Activated CD4-positive, alpha-beta T cell treated with anti-CD3 and anti-CD28 coated beads, Interleukin-2, amount 10 ng/mL, durations not matched to agents 7 days and 5 days (primary cell): ENCODE measurements at places on chromosomes 3 and 15. TPM values are rescaled to one million over a fixed set of nuclear protein-coding genes. Genes with fewer than 3 reads are reported as not detected.

Gene SYNPR
- not detected for total RNA-seq

Gene SERPINI2
- not detected for total RNA-seq

Gene PDZRN3
- total RNA-seq, result not detected

Gene ERICH6
- total RNA-seq, result 0.81 TPM

Gene PLSCR4
- 0.12 TPM for total RNA-seq

DNA sequence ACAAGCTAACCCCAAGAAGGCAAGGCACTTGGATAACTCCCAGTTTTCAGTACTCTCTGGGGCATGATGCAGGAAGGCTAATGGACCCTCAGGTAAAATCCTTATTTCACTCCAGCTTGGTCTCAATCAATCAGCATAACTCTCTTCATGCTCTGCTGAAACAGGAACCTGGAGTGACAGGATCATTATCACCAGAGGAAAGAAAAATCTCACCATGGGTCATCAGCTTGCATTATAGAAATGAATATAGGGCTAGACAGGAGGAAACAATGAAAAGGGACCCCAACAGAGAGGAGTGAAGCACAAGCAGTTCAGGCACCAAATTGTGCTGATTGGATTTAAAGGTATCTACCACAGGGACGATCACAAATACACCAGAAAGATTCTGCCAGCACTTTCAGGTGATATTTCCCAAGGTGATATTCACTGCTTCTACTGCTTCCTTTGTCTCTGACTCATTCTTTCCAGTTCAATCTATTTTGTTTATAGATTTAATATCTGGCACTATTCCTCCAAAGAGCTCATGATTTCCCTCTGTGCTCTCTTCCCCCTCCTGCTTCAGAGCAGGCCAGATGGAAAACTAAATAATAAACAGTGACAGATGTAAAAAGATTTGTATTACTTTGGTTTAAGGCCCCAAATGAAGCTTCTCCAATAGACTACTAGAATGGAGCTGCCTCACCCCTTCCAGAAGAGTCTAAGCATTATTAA is 22.9 kb upstream of the THUMPD3 start:
- H3K27me3 ChIP-seq, result peaks cover 4% of the 10 kb centered on the region
- H3K4me1 ChIP-seq, result no peaks in the 10 kb centered on the region
- no peak for DNase-seq
- no peak overlapping the region for H3K27ac ChIP-seq

GRCh38 chr3:71582612-71583565 is 639 bp downstream of the FOXP1 start:
- H3K4me3 ChIP-seq, result peak overlapping the region; percentile 83
- peak; percentile 58 for DNase-seq
- H3K36me3 ChIP-seq, result peaks cover 6% of the 10 kb centered on the region
- peaks cover 47% of the 10 kb centered on the region for H3K4me1 ChIP-seq
- peak overlapping the region; percentile 89 for H3K27ac ChIP-seq
- peaks cover 21% of the 10 kb centered on the region for H3K27me3 ChIP-seq

DNA sequence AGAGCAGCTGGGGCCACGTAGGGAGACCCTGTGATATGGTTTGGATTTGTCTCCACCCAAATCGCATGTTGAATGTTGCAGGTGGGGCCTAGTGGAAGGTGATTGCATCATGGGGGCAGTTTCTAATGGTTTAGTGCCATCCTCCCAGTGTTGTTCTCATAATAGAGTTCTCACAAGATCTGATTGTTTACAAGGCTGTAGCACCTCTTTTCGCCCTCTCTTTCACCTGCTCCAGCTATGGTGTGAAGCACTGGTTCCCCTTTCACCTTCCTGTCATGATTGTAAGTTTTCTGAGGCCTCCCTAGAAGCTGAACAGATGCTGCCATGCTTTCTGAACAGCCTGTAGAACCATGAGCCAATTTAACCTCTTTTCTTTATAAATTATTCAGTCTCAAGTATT is 198.9 kb upstream of the CBLB start:
- H3K36me3 ChIP-seq, result peaks cover 5% of the 10 kb centered on the region
- no peak for DNase-seq

DNA sequence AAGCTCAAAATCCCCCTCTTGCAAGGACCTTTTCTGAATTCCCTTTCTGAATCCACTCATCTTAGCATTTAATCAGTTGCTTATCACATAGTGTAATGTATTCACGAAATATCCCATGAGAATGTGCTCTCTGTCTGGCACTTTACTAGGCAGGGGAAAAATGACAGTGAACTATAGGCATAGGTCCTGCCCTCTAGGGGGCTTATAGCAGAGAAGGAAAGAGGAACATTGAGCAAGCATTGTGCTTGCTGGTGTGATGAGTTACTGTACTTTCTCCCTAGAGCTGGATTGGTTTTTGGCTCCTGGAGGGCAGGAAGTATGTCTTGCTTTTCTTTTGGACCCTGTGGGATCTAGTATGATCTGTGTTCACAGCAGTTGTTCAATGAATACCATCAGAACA is 26.5 kb downstream of the DUOX2 start:
- no peaks in the 10 kb centered on the region for H3K4me1 ChIP-seq
- DNase-seq, result no peak
- H3K4me3 ChIP-seq, result no peak overlapping the region
- peaks cover 41% of the 10 kb centered on the region for H3K27me3 ChIP-seq
- no peak overlapping the region for H3K27ac ChIP-seq
- H3K36me3 ChIP-seq, result no peaks in the 10 kb centered on the region

GRCh38 chr3:69871251-69871650 is 128.3 kb upstream of the SAMMSON start:
- H3K27me3 ChIP-seq, result no peaks in the 10 kb centered on the region
- no peaks in the 10 kb centered on the region for H3K36me3 ChIP-seq
- H3K4me1 ChIP-seq, result no peaks in the 10 kb centered on the region

GRCh38 chr15:74997141-74997540 is 1.8 kb downstream of the SCAMP5 start:
- no peak overlapping the region for H3K27ac ChIP-seq
- no peaks in the 10 kb centered on the region for H3K36me3 ChIP-seq
- DNase-seq, result no peak
- H3K27me3 ChIP-seq, result peaks cover 20% of the 10 kb centered on the region
- no peak overlapping the region for H3K4me3 ChIP-seq

- no peaks in the 10 kb centered on the region for H3K36me3 ChIP-seq
- H3K27me3 ChIP-seq, result no peaks in the 10 kb centered on the region
- no peak overlapping the region for H3K4me3 ChIP-seq
- H3K27ac ChIP-seq, result no peak overlapping the region
Measured at GRCh38 chr15:96586901-96587300, 256.4 kb downstream of the NR2F2 start.

DNA sequence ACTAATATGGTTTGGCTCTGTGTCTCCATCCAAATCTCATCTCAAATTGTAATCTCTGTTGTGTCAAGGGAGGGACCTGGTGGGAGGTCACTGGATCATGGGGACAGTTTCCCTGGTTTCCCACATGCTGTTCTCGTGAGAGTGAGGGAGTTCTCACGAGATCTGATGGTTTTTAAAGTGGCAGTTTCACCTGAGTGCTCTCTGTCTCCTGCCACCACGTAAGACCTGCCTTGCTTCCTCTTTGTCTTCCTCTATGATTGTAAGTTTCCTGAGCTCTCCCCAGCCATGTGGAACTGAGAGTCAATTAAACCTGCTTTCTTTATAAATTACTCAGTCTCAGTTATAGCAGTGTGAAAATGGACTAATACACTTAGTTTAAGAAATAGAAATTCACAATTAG is 228.9 kb downstream of the CD47 start:
- H3K4me1 ChIP-seq, result no peaks in the 10 kb centered on the region
- no peak overlapping the region for H3K4me3 ChIP-seq
- no peak overlapping the region for H3K27ac ChIP-seq
- no peak for DNase-seq

- H3K27me3 ChIP-seq, result peaks cover 9% of the 10 kb centered on the region
- H3K36me3 ChIP-seq, result no peaks in the 10 kb centered on the region
- no peak for DNase-seq
- H3K4me3 ChIP-seq, result no peak overlapping the region
Measured at GRCh38 chr3:49140080-49140479, 7.2 kb upstream of the LAMB2 start.

DNA sequence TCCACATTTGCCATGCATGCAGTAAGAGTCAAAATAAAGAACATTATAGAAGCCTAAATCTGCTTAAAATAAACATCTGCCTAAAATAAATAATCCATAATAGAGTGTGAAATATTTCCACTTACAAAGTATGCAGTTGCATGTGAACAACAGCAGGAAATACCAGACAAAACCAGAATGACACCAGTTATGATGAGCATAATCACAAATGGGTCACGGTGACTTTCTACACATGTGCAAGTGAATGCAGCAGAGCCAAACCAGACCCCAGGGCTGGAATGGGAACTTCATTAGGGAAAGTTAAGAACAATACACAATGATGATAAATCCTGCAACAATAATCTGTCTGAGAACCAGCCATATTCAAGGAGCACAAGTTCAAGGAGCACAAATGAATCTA is 615.5 kb downstream of the ROBO2 start:
- no peak overlapping the region for H3K4me3 ChIP-seq
- DNase-seq, result no peak
- H3K4me1 ChIP-seq, result no peaks in the 10 kb centered on the region
- H3K36me3 ChIP-seq, result no peaks in the 10 kb centered on the region

DNA sequence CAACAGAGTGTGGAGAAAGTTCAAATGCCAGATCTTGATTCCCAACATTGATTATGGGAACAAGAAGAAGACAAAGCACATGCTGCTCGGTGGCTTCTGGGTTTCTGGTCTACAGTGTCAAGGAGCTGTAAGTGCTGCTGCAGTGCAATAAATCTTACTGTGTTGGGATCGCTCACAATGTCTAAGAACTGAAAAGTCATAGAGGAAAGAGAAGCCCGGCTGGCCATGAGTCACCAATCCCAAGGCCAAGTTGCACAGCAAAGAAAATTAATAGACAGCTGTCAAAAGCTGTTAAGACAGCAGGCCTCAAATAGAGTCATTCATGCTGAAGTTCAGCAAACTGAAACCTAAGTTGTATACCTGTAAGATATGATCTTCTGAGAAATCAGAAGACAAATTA is 33.2 kb upstream of the SPPL2A start:
- no peak for DNase-seq
- H3K4me3 ChIP-seq, result no peak overlapping the region
- H3K27me3 ChIP-seq, result no peaks in the 10 kb centered on the region
- H3K4me1 ChIP-seq, result peaks cover 1% of the 10 kb centered on the region

DNA sequence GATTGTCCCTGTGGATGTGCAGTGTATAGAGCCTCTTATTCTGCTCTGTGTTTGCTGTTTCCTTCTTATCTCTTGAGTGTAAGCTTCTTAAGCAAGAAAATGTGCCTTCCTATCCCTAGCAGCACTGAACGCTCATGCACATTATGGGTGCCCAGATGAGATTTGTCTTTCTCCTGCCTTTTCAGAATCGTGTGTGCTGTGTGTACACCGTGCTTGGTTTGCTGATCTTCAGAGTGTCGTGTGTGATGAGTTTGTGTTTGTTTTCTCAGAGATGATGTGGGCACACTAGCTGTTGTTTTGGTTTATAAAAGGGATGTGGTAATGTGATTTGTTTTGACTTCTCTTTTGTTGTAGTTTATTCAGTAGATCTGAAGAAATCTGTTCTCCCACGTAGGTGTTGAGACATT is 19.7 kb downstream of the GPR171 start:
- H3K4me3 ChIP-seq, result peak overlapping the region; percentile 48
- peak overlapping the region; percentile 87 for H3K27ac ChIP-seq
- peaks cover 61% of the 10 kb centered on the region for H3K4me1 ChIP-seq
- peak; percentile 52 for DNase-seq
- peaks cover 5% of the 10 kb centered on the region for H3K36me3 ChIP-seq
